ENCODE measurements at places on chromosomes 5 and 9. TPM values are rescaled to one million over a fixed set of nuclear protein-coding genes. Genes with fewer than 3 reads are reported as not detected.

Gene LRRTM2
- total RNA-seq: not detected

Gene CAVIN4
- total RNA-seq: 3.3 TPM

Gene STX17
- 14.0 TPM for total RNA-seq

Gene GPR150
- total RNA-seq: 0.82 TPM
